ENCODE measurements at places on chromosomes 11 and 22.

DNA sequence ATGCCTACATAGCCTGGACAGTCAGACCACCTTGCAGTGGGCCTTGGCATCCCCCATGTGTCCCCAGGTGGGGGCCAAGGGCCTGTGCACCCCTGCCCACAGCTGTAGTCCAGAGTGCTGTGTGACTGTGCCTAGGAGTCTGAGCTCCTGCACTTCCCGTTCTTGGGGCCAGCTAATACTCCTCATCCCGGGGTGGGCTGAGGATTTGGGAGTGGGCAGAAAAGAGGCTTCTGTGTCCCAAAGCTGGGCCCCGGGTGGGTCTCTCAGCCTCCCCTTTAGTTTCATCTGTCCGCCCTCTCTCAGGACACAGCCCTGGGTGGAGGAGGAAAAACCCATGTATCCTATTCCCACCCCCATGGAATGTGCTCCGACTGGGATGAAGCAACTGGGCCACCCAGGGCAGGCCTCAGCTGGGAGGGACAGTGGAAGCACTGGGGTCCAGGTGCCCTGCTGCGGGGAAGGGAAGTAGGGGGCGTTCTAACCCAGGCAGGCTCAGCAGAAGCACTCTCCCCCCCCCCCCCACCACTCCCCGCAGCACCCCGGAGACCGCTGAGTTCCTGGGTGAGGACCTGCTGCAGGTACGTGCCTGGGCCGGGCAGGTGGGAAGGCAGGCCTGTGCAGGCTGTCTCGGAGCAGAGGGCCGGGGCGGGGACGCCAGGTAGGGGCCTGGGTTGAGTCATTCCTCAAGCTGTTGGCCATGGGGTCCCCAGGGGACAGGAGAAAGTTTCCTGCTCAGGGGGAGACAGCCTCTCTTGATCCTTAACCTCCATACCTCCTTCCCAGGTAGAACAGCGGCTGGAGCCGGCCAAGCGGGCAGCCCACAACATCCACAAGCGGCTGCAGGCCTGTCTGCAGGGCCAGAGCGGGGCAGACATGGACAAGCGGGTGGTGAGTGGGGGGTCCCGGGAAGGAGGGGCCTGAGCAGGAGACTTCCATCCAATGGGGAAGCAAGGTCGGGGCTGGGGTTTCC lies 1.4 kb downstream of the SH3BP1 start:
- H3K4me3 ChIP-seq, result peak overlapping the region; percentile 91
- H3K36me3 ChIP-seq, result peaks cover 32% of the 10 kb centered on the region
- no peak for DNase-seq
- H3K27me3 ChIP-seq, result no peaks in the 10 kb centered on the region
- peaks cover 3% of the 10 kb centered on the region for H3K4me1 ChIP-seq

GRCh38 chr11:101727451-101727850 lies 143.6 kb upstream of the TRPC6 start:
- no peak overlapping the region for H3K27ac ChIP-seq
- no peak for DNase-seq
- H3K4me1 ChIP-seq, result no peaks in the 10 kb centered on the region

DNA sequence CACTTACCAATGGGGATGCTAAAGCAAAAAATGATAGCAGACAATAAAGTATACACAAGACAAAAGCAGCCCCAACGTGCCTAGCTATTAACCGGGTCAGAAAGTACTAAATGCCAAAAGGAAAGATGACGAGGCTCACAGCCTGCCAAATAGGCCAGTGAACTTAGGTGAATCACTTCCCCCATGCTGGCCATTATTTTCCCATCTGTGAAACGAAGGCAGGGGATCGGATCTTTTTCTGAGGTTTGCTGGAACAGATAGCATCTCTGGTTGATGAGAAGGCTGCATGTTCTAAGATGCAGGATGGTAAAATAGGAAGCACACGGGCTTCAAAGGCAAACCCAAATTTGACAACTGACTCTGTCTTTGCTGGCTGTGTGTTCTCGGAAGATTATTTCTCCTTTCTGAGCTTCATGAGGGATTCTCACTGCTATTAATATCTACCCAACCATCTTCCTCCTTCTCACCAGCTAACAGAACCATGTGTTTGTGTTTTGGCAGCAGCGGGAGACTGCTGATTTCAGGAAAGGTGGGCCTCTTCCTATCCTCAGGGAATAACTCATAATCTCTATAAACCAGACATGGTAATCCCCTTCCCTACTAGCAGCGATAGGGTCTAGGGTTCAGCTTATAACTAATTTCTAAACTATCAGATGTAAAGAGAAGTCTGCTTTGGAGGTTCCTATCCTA lies 390.7 kb downstream of the LARGE1 start:
- H3K36me3 ChIP-seq, result no peaks in the 10 kb centered on the region
- no peaks in the 10 kb centered on the region for H3K4me1 ChIP-seq

DNA sequence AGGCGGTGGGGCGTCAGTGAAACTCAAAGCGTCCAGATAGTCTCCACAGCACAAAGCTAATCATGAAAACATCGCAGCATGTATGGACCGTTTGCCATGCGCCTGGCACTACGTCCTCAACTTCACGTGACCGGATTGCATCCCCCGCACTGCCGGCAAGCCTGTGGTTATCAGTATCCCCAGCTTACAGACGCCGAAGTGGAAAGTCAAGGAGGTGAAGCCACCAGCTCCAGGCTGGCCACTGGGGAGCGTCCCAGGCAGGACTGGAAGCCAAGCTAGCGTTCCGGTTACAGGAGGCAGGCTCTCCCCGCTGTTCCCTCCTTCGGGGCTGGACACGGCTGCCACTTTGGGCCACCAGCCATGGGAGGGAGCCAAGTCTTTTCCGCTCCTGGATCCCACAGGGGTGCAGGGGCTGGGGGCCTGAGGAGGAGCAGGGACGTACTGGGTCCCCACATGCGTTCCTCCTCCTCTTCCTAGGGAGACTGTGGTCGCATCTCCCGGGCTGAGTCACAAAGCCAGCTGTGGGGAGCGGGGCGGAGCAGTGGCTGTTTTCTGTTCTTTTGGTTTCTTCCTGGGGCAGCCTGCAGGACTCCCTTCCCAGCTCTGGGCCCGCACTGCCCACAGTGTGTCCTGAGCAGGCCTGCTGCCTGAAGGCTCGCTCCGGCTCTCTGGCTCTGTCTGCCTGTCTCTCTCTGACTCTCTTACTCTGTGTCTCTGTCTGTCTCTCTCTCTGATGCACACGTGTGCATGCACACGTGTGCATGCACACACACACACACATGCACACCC lies 4.3 kb upstream of the OSBPL5 start:
- H3K4me1 ChIP-seq, result no peaks in the 10 kb centered on the region
- peak; percentile 73 for DNase-seq
- peaks cover 7% of the 10 kb centered on the region for H3K27me3 ChIP-seq
- no peak overlapping the region for H3K27ac ChIP-seq
- no peaks in the 10 kb centered on the region for H3K36me3 ChIP-seq

- H3K27ac ChIP-seq, result no peak overlapping the region
- H3K27me3 ChIP-seq, result no peaks in the 10 kb centered on the region
- DNase-seq, result no peak
- H3K4me1 ChIP-seq, result no peaks in the 10 kb centered on the region
- no peak overlapping the region for H3K4me3 ChIP-seq
- no peaks in the 10 kb centered on the region for H3K36me3 ChIP-seq
Observed at GRCh38 chr11:113942256-113942655, 32.7 kb upstream of the HTR3A start.

Measured in H9 (cell line).